ENCODE measurements at places on chromosomes 3 and 15.

DNA sequence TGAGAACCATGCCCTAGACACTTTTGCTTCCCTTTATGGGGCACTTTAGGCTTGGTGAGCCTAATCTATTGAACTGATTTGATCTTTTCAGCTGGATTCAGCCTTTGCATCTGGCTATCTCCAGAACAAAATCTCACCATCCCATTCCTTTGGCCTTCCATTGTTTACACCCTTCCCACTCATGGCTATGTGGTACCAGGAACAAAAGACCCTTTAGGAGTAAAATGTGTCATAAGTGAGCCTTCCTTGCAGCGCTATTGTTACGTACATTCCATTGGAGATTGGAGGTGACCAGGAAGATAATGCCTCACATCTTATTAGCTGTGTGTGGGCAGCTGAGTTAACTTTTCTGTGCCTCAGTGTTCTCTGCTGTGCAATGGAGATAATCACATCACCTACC is 188.4 kb downstream of the SATB1 start:
- DNase-seq = no peak

DNA sequence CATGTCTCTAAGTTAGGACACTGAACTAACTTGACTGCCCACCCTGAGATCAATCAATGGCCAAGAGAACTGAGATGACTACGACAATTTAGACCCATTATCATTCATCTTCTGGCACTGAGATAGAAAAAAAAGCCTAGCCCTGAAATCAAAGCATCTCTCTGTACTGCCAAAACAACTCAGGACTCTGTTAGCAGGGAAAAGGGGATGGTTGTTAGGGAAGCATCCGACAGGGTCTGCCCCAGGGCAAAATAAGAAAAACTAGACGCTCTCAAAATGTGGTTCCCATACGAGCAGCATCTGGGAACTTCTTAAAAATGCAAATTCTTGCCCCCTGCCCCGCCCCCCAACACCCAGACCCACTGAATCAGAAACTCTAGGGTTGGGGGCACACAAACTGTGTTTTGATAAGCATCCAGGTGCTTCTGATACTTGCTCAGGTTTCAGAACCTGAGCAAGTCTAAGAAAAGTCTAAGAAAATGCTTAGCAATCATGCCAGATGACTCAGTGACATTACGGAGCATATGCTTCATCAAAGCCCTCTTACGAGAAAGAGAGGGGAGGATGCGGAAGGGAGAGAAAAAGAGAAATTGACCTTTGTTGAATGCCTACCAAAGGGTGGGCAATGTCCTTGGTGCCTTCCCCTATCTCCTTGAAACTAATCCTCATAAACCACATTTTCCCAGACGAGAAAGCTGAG is 172.8 kb upstream of the HES1 start:
- peak; percentile 68 for DNase-seq

DNA sequence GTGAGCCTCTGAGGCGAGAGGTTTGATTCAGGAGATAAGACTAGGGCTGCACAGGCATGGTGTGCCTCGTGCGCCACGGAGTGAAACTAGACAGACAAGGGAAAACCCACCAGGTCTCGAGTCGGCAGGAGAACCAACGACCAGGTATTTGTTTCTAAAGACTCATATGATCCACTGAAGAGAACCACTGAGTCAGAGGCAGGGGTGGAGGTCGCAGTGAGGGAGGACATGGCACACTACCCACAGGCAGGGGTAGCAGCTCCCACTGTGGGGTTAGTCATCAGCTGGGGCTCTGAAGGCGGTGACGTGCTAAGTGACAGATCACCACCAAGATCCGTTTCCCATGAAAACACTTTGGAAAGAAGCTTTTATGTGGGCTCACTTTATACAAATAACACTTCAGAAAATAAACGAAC is 45.7 kb downstream of the CHSY1 start:
- no peak for DNase-seq

GRCh38 chr15:48017747-48018146 is 103.0 kb upstream of the SLC24A5 start:
- no peak for DNase-seq

DNA sequence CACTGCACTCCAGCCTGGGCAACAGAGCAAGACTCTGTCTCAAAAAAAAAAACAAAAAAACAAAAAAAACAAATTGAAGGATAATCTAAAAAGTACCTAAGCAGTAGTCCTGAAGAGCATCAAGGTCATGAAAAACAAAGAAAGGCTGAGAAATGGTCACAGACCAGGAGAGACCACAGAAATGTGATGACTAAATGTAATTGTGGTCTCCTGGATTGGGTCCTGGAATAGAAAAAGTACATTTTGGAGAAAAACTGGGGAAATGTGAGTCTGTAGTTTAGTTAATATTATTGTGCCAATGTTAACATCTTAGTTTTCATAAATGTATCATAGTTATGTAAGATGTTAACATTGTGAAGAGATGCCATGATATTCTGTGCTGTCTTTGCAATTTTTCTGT is 267.5 kb upstream of the NR2E3 start:
- no peak for DNase-seq

DNA sequence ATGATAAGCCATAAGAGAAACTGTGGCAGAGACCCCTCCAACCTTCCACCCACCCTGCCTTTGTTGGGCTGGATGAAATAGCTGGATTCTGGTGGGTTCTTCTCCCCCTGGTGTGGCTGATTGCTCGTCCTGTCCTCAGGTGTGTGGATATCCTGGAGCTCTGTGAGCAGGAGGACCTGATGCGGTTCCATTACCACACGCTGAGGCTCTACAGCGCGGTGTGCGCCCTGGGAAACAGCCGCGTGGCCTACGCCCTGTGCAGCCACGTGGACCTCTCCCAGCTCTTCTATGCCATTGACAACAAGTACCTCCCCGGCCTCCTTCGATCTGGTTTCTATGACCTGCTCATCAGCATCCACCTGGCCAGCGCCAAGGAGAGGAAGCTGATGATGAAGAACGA is 306.3 kb upstream of the CHRM5 start:
- DNase-seq = no peak

DNA sequence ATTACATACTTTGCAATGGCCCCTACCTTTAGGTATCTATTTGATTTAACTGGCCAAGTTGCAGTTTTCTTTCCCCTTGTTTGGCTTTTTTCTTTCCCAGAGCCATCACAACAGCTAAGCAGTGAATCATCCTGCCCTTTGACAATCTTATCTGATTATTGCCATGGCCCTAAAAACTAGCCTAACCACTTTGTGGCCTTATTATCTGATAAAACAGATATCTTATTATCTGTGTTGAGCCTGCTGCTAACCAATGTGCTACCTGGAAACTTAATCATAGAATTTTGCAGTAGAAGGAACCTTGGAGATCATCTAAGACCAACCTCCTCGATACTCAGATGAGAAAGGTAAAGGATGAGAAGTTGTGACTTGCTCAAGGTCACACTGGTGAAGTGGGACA is 37.1 kb downstream of the EIF4E3 start:
- no peak for DNase-seq

DNA sequence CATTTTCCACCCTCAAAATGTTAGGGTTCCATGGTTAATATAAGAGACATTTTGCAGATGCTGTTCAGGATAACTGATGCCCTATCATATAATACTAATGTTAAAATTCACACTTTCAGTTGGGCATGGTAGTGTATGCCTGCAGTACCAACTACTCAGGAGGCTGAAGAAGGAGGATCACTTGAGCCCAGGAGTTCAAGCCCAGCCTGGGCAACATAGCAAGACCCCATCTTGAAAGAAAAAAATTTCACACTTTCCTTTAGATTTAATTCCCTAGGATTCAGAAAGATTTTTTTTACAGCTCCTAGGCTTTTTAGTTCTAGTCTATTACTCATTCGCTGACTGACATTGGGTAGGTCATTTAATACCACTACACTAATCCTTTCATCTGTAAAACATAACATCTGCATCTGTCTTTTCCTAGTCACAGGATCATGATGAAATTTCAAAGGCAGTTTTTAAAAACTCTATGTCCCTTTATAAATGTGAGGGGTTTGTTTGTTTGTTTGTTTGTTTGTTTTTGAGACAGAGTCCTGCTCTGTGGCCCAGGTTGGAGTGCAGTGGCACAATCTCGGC is 103.7 kb downstream of the MYO5A start:
- no peak for DNase-seq

- DNase-seq = no peak
These were observed 3.9 kb downstream of the HYAL2 start for GRCh38 chr3:50318615-50319014.

DNA sequence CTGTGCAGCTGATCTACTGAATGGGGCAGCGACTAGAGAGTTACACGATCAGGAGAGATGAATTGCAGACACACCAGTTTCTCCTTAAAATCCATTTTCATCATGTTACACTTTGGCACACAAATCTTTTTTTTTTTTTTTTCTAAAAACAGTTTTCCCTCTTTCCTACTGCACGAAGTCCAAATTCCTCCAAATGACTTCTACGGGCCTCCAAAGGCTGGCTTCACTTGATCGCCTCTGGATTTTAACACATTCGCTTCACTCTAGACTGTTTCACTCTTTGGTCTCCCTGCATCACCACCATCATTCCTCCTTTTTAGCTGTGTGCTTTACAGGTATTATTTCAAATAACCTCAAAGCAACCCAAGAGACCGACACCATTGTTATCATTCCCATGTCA is 268.6 kb downstream of the RORA start:
- no peak for DNase-seq

DNA sequence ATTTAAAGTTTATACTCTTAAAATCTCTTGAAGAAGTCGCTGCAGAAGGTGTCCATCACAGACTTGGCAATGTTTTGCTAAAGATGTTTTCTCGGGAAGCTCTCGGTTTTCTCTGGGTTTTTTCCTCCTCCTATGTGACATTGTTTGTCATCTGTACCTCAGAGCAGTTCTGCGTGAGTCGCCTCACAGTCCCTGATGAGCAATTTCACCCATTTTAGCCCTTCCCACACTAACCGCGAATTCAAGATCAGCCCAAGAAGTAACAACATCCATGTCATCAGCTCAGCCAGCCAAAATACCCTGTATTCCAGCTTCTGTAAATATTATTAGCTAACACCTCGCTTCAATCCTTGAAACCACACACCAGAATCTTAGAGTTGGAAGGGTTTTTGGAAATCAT is 224.3 kb upstream of the SETMAR start:
- DNase-seq = no peak

DNA sequence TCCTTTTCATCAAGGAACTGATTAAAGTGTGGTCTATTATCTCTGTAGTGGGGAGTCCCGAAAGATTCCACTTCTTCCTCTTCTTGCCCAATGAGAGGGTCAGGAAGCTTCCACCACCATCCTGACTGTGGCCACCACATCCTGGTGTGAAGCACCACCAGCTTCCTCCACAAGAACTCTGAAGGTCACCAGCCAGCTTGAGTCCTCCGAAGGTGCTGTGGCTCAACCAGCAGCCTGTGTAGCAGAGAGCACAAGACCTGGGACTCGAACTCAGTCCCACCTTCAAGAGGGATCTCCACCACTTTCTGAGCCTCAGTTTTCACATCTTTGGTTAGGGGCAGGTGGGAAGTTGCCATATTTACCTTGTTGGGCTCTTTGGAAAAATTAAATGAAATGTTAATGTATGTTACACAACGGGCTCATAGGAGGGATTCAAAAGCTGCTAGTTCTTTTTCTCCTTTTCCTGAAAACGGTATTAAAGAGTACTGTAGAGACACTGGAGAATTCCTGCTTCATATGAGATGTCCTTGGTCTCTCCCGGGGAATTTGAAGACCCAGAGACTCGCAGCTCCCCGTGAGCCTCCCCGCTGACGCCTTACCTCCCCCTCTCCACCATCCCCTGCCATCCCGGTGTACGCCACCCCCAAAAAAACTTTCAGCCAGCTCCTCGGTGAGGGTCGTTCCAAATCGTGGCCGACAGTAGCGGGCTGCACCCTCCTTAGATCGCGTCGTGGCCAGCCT is 816 bp upstream of the ACAN start:
- DNase-seq = no peak

- DNase-seq = peak; percentile 67
These were observed 459.3 kb upstream of the AGTR1 start for GRCh38 chr3:148238421-148238821.

GRCh38 chr15:35311615-35312014 is 226.5 kb upstream of the NANOGP8 start:
- DNase-seq = no peak

- DNase-seq = no peak
These were observed 22.3 kb downstream of the CFAP92 start for GRCh38 chr3:128971421-128972100.

GRCh38 chr3:123536153-123536895 is 48.5 kb downstream of the HACD2 start:
- no peak for DNase-seq

DNA sequence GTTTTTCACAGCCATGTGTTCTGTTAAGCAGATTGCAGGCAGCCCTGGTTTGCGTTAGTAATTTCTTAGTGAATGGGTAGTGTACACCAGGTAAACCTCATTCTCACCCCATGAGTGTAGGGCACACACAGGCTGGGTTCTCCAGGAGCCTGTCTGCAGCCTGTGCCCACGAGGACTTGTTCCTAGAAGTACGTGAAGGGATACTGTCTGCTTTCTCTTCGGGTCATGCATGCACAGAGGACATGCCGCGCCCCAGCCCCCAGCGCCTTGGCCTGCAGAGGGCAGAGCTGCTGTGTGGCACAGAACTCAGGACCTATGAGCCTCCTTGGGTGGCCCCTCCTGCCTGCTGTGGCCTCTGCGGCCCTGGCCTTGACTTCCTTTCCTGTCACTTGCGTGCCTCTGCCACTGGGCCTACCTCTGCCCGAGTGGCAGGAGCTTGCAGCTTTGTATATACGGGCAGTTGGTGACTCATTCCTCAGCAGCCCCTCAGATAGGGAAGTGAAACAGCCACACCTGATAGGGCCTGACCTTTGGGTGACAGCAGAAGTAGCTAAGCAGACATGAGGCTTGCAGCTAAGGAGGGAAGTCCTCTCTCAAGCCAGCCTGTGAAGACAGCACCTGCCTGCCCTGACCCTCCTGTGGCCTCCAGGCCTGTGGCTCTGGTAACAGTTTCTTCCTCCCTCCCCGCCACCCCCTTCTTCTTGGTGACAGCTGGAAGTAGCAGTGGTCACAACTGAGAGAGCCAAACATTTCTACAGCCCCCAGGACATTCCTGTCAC is 19.5 kb downstream of the PPCDC start:
- DNase-seq = no peak

GRCh38 chr3:140856905-140857304 is 84.7 kb upstream of the SLC25A36 start:
- DNase-seq = no peak

DNA sequence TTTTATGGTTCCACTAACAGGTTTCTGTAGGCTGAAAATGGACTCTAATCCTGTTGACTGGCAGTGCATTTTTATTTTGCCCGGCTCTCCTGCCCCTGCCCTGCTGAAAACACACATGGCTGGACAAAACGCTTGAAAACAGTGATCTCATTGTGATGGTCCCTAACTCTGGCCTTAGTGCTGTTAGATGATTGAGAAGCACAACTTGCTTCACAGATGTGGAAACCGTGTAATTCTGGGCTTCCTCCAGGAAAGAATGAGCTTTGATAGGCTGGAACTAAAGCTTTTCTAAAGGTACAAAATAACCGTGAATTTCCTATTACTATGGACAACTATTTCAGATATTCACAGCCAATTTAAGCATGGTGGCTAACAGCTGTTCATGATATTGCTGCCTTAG is 121.4 kb downstream of the VGLL3 start:
- no peak for DNase-seq

DNA sequence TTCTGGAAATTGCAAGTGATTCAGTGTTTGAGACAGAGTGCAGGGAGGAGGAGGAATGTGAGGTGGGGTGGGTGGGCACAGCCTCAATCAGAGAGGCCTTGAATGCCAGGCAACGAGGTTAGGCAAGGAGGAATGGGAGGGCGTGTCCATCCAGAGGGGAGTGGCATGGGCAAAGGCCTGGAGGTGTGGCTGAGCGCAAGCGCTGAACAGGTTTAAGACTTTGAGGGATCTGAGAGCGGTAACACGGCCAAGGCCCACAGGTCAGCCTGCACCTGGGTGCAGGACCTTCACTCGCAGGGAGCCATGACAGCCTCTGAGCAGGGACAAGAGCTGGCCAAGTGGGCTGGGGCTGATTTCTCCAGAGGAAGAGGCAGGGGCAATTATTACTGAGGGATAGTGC is 125.9 kb downstream of the TPRA1 start:
- DNase-seq = no peak

Measured in SK-N-MC (cell line).